ENCODE measurements at places on chromosomes 7 and 10.

DNA sequence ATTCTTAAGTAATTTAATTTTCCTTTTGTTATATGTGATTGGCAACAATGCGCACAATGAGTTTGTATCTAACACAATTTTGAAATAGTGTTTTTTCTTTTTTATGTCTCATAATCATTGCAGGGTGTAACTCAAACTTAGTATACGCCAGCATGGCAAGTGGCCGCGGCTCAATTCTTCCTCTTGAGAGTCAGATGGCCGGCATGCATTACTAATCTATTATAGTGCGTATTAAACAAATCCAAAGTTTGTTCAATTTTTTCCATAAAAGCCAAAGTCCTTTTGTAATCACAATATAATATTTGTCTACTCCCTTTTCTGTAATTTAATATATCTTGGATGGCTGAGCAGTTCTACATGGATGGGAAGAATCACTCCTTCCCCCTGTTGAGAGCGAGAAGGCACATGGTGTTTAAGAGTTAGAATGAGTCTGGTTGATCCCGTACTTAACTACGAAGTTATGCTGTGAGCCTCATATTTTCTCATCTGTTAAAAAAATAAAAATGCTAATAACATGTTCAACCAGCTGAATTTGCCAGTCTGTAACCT is 12.7 kb downstream of the EPDR1 start:
- no peak for DNase-seq

- DNase-seq, result no peak
Observed at GRCh38 chr7:158676171-158676840, 28.3 kb downstream of the NCAPG2 start.

DNA sequence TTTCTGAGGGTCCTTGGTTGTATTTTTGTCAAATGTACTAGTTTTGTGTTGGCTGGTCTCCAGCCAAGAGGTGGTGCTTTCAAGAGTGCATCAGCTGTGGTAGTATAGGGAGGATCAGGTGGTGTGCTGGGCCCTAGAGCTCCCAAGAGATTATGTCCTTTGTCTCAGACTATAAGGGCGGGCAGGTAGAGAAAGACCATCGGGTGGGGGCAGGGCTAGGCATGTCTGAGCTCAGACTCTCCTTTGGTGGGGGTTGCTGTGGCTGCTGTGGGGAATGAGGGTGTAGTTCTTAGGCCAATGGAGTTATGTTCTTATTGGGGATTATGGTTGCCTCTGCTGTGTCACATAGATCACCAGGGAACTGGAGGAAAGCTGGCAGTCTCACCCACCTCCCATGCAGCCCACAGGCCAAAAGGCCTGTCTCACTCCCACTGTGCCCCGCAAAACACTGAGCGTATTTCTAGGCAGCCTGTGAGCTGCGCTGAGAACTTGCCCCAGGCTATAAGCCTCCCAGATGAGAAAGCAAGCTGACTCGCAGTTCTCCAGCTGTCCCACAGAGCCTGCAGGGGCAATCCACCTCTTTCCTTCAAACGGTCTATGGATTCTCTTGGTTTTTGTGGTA is 1066.7 kb downstream of the GRM8 start:
- DNase-seq, result no peak

DNA sequence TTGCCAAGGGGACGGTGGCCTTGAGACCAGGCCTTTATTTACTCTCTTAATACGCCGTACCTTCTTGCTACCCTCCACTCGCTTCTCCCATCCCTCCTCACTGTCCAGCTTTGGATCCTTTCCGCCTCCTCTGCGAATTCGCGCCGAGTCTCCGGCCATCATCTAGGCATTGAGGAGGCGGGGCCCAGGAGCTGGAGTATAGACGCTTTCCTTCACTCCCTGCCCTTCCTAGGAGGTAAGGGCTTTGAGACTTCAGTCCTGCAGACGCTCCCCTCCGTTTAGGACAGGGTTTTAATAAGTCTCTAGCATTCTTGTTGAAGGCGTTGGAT is 538 bp downstream of the TFAM start:
- DNase-seq, result no peak

- no peak for DNase-seq
Observed at GRCh38 chr7:131042269-131043160, 285.2 kb upstream of the MKLN1 start.

Measured in stimulated activated CD8-positive, alpha-beta memory T cell treated with anti-CD3 and anti-CD28 coated beads, Interleukin-12 subunit alpha, Interleukin-12 subunit beta, amount 100 ng/mL, for 4 hours (primary cell).